ENCODE measurements at places on chromosomes 2 and 18.
A peak's percentile ranks its signal among the peaks of the same experiment; 100 is the strongest.

GRCh38 chr2:53969968-53970723 lies 647 bp downstream of the PSME4 start:
- peak; percentile 32 for DNase-seq

DNA sequence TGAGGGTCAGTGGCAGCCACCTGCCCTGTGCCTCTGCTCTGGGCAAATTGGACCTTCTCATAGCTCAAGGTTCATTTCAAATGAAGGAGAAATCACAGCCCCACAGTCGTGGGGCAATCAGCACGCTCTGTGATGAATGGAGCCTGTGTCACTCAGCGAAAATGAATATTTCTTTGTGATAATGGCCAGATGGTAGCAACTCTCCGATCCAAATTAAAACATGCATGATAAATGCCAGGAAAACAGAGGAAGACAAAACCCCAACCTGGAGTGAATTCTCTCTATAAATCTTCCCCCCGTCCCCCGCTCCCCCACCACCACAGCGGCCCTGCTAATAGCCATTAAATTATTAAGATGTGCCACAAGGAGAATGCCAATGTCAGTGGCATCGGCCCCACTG lies 258.4 kb downstream of the CELF4 start:
- no peak for DNase-seq

DNA sequence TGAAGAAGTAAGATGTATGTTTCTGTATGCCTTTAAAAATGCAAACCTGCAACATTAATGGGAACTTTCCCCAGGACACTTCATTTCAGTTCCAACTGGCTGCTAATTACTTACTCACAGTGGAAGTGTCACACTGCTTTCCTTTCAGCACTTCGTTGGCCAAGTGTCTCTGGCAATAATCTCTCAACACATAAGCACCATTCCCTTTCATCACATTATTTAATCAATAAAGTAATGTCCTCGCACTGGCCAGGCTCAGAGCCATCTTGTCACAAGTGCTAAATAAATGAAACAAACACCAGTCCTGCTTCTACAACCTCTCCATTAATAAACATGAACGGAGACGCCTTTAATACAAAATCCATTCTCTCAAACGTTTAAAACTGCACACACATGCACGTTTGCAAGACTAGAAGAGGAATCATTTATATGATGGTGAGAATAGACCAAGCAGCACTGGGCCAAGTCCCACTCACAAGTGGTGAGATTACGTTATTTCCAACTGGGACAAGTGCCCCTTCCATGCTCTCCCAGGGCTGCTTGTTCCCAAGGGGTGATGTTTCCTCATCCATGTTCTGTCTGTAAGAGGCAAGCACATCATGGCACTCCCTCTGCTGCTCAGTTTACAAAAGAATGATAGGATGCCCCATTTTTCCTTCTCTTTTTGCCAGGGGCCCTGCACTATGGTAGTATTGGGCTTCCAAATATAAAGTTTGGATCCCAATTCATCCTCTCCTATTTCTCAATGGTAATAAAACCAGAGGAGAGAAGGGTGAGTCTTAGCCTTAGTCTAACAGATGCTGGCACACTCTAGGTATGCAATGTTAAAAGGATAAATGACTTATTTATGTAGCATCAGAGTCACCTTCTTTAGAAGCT lies 56.8 kb upstream of the ETAA1 start:
- DNase-seq, result no peak

GRCh38 chr2:16026816-16027501 lies 86.6 kb downstream of the MYCN start:
- DNase-seq, result no peak

GRCh38 chr2:159875083-159875482 lies 77.1 kb upstream of the CD302 start:
- DNase-seq, result no peak

DNA sequence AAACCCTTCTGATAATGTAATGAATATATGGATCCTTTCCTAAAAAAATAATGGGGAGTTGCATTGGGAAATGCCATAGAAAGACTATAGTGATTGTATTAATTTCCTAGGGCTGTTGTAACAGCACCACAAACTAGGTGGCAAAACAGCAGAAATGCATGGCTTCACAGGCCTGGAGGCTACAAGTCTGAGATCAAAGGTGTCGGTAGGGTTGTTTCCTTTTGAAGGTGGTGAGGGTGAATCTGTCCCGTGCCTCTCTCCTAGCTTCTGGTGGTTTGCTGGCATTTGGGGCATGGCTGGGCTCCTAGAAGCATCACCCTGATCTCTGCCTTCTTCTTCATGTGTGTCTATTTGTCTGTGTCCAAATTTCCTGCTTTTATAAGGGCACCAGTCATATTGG lies 149.7 kb downstream of the INHBB start:
- no peak for DNase-seq

DNA sequence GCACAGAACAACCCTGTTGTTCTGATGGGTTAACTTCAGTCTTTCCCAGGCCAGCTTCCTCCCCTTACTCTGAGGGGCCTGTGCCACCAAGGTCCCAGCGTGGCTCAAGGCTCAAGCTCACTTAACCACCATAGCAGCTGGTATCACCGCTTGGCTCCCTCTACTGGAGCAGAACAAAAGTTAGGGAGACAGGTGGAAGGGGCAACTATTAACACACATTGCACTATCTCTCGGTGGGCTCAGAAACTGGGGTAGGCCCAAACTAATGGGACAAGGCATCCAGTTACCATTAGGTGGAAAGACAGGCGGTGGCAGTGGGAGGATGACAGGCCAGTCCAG lies 88.7 kb upstream of the ATL2 start:
- peak; percentile 23 for DNase-seq

- no peak for DNase-seq
These were observed 29.2 kb upstream of the CERS6 start for GRCh38 chr2:168426861-168427260.

DNA sequence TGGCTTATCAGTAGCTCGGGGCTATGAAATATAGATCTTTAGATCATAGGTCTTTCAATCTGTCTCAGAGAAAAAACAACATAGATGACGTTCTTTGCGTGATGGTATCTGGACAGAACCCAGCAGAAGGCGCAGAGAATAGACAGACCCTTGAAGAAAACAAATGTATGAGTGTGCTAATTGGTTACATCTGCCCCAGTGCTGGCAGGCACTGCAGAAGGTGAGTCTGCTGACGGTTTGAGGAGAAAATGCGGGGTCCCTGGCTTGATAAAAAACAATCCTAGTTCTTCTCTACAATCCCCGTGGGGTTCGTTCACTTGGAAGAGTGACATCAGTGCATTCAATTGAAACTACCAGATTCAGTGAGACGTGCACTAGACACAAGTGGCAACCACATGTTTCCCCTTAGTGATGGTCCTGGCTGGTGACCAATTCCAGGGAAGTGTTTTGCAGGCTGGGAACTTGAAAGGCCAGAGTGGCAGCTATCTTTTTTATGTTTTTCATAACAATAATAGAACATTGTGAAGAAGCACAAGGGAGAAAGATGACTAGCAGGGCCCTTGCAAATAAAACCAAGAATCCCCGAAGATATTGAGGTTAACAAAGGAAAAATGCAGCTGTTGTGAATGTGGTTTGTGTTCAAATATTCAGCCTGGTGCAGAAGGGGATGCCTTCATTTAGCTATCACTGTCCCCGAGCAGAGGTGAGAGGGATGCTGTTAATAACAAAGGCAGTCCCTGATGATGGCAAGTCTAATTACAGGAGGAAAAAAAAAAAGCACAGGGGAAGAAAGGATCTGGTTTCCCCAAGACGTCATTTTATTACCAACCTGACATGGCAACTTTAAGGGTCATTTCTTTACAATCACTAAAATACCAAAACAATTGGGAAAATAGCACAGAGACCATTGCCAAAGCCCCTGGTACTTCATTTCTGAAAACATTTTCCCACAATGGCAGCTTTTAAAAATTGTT lies 337.6 kb upstream of the FIGN start:
- no peak for DNase-seq

DNA sequence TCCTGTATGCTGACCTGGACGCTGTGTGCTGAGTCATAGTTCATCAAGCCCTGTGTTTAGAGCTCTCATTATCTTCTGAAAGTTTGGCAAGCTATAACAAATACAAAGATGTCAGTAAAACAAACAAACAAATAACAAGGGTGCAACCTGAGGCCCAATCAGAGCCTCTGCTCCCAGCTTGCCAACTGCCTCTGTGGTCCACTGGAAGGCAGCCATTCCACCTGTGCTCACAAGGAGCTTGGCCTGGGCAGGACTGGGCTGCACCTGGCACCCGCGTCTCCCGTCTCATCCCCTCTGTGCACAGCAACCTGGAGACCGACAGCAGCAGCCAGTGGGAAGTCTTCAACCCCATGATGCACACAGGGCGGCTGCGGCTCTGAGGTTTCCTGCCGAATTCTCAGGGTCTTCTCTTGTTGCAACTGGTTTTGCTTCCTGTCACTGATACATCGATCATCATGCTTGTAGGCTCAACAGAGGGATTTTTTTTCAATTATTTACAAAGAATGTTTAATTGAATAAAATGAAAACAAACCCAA lies 97.8 kb downstream of the TMEM18 start:
- no peak for DNase-seq

DNA sequence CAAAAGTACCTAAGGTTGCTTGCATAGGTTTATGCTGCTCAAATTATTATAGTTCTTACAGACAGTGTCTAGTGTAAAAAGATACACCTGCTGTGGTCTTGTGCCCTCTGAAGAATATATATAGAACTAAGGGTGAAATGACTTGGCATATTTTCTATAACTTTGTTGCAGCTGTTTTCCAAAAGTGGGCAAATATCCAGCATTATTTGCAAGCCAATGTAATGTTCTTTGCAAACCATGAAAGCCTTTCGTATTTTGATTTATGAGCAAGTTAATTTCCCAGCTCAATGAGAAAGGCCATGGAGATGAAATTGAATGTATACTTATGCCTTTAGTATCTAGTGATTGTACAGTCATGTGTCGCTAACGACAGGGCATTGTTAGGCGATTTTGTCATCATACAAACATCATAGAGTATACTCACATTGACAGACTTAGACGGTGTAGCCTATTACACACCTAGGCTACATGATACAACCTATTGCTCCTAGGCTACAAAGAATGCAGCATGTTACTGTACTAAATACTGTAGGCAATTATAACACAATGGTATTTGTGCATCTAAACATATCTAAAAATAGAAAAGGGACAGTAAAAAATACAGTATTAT lies 116.3 kb downstream of the PLCL1 start:
- DNase-seq, result no peak

DNA sequence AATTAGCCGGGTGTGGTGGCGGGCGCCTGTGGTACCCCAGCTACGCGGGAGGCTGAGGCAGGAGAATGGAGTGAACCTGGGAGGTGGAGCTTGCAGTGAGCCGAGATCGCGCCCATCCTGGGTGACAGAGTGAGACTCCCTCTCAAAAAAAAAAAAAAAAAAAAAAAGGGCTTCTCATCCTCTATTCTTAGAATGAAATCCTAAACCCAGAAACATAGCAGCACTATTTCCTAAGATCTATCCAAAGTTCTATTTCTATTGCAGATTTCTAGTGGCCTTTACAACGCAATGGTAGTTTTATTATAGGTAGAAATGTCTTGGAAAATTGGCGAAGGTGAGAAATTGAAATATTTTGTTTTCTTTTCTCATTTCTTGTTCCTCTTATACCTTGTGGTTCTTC lies 501.0 kb upstream of the SETBP1 start:
- no peak for DNase-seq

DNA sequence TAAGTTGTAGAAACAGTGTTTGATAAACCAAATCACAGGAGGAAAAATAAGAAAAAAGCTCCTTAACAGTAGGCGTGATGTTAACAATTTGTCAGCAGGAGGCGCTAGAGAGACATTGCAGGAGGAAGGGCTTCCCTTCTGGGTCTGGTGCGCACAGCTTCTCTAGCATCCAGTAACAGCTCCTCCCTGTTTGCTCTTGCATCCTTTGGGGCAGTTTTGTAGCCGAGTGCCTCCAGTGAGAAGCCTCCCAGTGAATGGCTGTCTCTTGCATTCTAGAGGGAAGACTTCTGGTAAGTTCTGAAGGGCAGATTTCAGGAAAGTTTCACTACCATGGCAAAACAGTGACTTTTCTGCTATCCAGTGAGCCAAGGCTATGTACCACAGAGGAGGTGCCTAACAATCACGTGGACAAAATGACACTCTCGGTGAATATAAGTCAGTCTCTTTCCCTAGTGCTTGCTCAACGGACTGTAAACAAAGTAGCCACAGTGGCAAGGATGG lies 9.5 kb upstream of the ZNF396 start:
- DNase-seq, result peak; percentile 69

GRCh38 chr2:170098626-170099312 lies 79.2 kb upstream of the MYO3B start:
- DNase-seq, result no peak

GRCh38 chr2:189233527-189233926 lies 54.0 kb upstream of the COL5A2 start:
- no peak for DNase-seq

DNA sequence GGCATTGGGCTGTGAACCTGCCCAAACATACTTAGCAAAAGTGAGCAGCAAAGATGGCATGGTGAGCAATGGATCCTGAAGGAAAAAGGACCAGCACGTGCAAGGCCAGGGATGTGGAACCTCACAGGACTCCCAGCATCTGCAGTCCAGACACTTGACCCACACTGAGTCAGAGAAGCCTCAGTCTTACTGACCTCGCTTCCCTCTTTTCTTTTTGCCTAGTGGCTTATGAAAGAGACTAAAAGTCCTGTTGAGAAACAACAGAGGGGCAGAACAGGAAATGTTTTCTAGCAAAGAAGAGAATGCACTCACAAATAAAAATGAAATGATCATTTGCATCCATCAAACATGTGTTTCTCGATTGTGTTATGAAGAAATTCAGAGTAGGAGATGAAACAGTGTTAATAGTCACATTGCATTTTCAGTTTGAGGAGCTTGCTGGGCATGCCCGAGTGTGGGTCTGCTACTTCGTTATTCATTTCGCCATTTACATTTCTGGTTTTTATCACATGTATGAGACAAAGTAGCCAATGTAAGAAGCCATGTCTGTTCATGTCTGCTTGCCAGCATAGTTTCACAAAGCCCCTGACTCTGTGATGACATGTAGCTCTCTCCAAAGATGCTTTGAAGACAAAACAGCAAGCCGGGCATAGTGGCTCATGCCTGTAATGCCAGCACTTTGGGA lies 118.4 kb downstream of the INO80D start:
- DNase-seq, result peak; percentile 52

DNA sequence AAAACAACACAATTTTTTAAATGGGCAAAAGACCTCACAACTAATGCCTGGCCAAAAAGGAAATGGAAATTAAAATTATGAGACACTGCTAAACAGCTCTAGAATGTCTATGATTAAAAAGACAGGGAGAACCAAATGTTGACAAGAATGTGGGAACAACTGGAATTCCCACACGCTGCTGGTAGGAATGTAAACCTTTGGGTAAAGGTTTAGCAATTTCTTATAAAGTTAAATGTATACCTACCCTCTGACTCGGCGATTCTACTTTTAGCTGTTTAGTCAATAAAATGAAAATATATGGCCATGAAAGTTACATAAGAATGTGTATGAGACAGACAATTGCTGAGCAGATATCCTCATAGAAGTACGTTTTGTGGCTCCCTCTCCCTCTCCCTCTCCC lies 60.9 kb downstream of the ATF2 start:
- no peak for DNase-seq

DNA sequence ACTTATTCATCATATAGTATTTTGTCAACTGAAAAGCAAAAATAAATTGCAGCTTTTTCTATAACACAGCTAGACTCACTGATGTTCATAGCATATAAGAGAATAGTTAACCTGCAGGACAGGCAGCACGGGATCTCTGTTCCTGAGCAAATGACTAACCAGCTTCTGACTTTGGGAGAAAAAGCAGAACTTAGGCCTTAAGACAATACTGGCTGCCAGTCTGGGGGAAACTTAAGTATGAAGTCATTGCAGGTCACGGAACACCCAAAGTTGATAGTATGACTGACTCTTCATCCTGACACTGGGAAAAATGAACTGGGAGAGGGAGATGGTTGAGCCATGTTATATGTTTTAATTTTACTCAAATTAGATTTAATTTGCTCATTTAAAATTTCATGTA lies 113.0 kb downstream of the DPP4 start:
- no peak for DNase-seq

Data from activated CD4-positive, alpha-beta memory T cell treated with anti-CD3 and anti-CD28 coated beads for 36 hours (primary cell).